SHP77 treated with DMSO at 0.1 percent for 48 hours (cell line): ENCODE measurements at places on chromosomes 13 and 19.

DNA sequence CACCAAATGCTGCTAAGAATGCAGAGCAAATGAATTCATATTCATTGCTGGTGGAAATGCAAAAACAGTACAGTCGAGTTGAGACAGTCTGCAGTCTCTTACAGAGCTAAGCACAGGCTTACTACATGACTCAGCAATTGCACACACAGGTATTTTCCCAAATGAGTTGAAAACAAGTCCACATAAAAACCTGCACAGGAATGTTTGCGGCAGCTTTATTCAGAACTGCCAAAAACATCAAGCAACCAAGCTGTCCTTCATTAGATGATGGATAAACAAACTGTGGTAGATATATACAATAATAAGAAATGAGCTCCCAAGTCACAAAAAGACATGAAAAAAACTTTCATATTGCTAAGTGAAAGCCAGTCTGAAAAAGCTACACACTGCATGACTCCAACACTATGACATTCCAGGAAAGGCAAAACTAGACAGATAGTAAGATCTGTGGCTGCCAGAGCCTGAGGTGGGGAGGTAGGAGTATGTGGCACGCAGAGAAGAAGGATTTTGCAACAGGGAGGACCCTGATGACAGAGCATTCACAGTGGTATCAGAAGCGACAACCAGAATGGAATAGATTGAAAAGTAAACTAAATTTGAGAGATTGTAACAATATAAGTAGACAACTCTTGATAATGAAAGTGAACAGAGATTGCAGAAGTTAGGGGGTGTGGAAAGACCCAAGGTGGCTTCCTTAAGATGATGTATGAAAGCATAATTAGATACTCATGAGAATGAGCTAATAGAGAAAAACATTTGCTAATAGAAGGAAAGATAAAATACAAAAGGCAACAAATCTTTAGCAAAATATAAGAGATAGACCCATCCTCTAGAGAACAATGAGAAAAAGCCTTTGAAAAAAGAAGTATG is 52.7 kb downstream of the TSC22D1 start:
- no peak for DNase-seq

DNA sequence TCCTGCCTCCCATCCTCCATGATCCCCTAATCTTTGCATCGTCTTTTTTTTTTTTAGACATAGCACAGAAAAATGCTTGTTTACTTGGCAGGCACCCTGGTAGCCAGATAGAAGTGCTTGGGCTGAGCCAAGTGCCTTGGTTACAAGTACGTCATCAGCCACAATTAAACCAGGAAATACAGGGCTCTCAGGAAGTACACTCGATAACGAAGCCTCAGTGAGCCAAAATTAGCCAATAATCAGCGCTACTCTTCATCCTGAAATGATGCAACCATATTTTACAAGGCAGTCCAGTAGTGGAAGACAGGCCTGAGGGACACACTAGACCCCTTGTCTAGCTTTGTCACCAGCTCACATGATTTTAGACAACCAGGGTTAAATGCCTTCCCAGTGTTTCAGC is 194.0 kb upstream of the NBEA start:
- peak; percentile 82 for DNase-seq

DNA sequence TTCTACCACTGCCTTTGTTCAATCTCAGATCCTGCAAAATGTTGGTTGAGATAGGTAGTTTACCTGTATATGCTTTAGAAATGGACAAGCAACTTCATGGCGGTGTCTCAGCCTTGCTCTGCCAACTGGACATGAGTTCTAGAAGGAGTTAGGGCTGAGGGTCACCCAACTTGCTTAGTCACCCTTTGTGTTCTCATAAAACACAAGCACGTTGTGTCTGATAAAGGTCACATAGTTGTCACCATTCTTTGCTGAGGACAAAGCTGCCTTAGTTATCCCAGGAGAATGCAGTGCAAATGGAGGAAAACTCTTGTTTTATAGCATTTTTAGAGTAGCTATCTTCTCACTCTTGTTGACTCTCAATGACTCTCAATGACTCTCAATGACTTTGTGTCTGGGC is 218.4 kb upstream of the TMTC4 start:
- no peak for DNase-seq

- DNase-seq, result peak; percentile 57
These were observed 27.4 kb upstream of the SCEL start for GRCh38 chr13:77507931-77508776.

DNA sequence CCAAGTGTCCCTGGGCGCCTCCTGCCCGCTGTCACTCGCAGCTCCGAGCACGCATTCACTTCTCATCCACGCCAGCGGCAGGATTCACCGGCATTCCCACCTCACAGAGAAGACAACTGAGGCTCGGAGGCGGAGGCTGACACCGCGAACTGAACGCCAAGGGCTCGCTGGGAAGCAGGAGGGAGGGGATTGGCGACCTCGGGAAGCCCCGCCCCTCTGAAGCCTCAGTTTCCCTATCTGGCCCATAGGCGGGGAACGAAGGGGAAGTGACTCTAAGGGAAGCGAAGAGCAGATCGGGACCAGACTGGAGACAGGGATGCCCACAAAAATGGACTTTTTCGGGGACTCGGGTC is 256 bp downstream of the MICOS13 start:
- DNase-seq, result no peak
